ENCODE measurements at places on chromosomes 5 and 9. TPM values are rescaled to one million over a fixed set of nuclear protein-coding genes. Genes with fewer than 3 reads are reported as not detected.

PCDHA13 gene
- not detected for total RNA-seq

QRFP gene
- total RNA-seq = not detected

CARD9 gene
- 0.78 TPM for total RNA-seq

IFNA5 gene
- not detected for total RNA-seq

NMUR2 gene
- not detected for total RNA-seq

IL13 gene
- total RNA-seq = not detected

DNA sequence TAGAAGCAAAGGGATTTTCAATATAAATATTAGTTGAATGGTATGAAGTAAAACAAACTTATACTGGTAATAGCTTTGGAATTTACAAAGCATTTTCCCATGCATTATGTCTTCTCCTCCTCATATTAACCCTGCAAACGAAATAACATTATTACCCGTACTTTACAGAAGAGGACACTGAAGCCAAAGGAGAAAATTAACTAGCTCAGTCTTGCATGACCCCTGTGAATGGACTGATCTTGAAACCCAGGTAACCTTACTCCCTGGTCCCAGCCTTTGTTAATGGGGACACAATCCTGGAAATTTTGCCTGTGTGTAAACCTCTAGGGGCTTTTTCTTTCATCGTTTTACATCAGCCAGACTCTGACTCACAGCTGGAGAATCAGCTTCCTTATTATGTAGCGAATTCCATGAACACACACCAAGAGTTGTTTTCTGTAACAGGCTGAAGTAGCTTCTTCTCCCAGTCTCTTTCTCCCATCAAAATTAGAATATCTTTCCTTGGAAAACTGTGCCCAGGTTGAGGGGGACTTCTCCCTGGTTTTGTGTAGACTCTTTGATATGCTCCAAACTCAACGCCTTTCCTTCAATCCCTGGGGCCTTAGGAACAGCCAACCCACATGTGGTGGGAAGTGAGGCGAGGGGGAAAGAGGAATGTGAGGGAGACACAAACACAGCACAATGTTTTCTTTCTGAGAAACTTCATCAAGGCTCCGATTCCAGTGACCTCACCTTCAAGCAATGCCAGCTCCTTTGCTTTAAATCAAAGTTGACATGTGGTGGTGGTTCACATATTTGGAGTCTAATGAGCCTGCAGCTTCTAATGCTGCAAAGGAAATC lies 480.9 kb upstream of the PAPPA start:
- no peak for DNase-seq

GRCh38 chr5:95237324-95237723 lies 47.6 kb downstream of the MCTP1 start:
- DNase-seq = no peak

- no peak for DNase-seq
Observed at GRCh38 chr5:109823597-109823996, 133.9 kb downstream of the MAN2A1 start.

GRCh38 chr9:105114964-105115728 lies 129.3 kb upstream of the SLC44A1 start:
- peak; percentile 53 for DNase-seq

- no peak for DNase-seq
Observed at GRCh38 chr9:36127652-36128244, 8.8 kb upstream of the GLIPR2 start.

All from Right ventricle myocardium superior (tissue), 1 donor.